ENCODE measurements at places on chromosomes 3 and 15.

- DNase-seq: no peak
These were observed 723 bp upstream of the DRD3 start for GRCh38 chr3:114179575-114179974.

DNA sequence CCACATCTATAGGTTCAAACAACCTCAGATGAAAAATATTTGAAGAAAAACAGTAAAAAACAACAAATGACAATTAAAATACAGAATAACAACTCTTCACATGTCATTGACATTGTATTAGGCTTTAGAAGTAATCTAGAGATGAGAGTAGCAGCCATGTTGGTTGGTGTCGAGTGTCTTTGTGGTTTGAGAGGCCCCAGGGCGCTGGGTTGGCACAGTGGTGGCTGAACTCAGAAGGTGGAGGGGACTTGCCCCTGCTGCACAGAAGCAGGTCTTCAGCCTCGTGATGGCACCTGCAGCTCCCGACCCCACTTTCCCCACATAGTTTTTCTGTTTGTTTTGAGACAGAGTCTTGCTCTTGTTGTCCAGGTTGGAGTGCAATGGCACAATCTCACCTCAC is 187.2 kb downstream of the OSBPL10 start:
- DNase-seq: no peak

- DNase-seq: no peak
These were observed 227.5 kb upstream of the IGF1R start for GRCh38 chr15:98420837-98421236.

DNA sequence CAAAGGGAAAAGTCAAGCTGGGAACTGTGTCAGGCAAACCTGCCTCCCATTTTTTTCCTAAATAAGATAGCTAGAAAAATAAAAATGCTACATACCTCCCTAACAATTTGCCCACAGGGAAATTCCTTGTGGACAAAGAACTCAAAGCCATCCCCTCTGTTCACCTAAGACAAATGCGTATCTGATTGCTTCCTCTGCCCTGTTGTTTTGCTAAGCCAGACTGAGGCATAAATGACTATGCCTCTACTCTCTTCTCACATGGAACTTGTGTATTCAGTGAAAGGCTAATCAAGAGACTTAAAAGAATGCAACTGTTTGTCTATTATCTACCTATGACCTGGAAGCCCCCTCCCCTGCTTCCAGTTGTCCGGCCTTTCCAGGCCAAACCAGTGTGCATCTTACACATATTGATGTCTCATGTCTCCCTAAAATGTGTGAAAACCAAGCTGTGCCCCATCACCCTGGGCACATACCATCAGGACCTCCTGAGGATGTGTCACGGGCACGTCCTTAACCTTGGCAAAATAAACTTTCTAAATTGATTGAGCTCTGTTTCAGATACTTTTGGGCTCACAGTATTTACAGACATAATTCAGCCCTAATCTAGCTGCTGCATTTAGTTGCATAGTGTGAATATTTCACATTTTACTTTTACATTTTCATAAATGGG is 15.8 kb downstream of the CHD2 start:
- no peak for DNase-seq

DNA sequence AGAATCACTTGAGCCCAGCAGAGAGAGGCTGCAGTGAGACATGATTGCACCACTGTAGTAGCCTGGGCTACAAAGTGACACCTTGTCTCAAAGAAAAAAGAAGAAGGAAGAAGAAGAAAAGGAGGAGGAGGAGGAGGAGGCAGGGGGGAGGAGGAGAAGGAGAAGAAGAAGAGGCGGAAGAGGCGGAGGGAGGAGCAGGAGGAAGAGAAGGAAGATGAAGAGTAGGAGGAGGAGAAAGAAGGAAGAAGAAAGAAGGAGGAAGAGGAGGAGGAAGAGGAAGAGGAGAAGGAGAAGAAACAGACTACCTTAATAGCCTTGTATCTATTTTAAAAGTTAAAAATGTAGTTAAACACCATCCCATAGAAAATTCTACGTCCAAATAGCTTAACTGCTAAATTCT is 19.1 kb upstream of the ARF4 start:
- DNase-seq: no peak

GRCh38 chr15:77002954-77003912 is 8.3 kb downstream of the PSTPIP1 start:
- DNase-seq: no peak

DNA sequence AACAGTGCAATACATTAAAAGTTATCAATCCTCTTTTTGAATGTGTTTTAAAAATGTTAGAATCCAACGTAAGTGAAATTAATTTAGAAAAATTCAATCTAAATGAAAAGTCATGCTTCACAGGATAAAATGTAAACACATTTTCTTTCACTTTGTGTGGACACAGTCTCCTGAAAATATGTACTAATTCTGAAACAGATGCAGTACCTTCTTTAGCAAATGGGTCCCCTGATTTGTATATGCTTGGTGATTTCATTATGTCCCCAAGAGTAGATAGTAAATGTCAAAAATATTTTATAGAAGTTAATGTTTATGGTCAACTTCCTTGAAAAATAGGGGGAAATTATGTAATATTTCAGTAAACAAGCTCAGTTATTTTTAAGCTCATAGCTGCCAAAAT is 28.9 kb downstream of the FOXP1 start:
- no peak for DNase-seq

DNA sequence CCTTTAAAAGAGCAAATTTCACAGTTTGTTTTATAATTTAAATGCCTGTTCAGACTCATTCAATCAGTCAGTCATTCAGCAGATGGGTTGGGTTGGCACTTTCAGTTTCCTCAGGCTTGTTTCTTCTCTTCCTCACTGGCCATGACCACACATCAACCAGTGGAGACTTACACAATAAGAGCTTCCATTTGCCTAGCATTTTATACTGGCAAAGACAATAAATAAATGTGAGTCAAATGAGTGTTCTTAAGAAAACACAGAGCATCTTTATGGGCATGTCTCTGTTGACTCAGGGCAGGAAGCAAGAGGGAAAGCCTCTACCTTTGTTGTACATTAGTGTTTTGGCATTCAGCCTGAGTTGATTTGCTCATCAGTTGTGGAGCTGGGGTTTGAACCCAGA is 122.6 kb downstream of the EPHB1 start:
- no peak for DNase-seq

DNA sequence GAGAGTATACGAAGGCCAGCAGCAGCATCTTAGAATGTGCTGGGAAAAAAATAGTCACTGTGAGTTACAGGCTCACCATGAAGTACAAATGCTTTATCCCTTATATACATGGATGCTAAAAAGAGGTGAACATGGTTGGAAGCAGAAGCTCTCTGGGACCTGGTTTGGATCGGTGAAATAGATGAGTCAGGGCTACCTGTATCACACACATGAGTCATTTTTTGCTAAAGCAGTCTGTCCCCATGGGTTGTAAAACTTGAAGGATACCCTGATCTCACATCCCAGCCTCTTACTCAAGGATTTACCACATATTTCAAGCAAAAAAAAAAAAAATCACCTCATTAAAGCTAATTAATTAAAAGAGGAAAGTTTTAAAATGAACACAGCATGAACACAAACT is 6.9 kb upstream of the SERPINI2 start:
- no peak for DNase-seq

- no peak for DNase-seq
These were observed 11.2 kb downstream of the CCNB2 start for GRCh38 chr15:59116141-59116540.
